Hematopoietic multipotent progenitor cell treated with erythropoietin and hydrocortisone succinate and interleukin-3 and kit ligand, for 8 days (in vitro differentiated cells): ENCODE measurements at places on chromosomes 4 and X.

GRCh38 chrX:12497832-12498591 lies 293.2 kb upstream of the PRPS2 start:
- DNase-seq, result no peak

- no peak for DNase-seq
Measured at GRCh38 chr4:53767482-53767881, 176.2 kb upstream of the LNX1 start.

DNA sequence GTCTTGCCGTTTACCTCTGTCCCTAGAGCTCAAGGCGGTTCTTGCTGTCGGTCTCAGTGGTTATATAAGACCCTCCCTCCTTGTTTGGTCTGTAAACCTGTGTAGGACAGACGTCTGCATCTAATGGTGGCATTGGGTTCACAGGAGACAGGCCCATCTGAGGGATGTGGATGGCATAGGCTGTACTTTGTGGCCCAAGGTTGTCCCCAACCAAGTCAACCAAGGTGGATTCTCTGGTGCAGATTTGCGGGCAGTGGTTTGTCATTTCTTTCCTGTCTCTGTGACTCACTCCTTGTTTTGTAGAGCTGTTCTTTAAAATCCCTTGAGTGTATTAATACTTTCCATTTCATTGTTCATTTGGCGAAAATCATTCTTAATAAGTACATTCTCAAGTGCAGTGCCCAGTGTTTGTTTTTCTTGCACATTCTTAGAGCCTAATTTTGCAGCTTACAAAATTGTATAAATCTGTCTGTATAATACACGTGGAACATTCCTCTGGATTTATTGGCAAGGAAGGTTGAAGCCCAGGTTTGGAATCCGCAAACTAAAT lies 68.0 kb upstream of the TLR2 start:
- DNase-seq, result no peak

DNA sequence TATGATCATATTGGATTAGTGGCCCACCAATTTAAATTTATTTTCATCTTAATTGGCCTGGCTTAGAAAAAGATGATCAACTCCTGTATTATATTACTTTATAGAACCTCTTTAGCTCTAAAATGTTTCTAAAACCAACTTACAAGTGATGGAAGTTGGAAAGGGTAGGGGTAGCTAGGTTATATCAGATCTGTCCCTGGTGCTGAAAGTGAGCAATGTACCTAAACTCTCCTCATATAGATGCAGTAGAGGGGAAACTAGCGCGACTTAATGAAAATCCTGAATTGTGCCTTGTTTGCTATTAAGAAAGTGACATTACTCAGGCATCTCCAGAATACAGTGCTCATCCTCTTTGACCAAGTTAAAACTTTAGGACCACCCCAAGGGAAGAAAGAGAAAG lies 7.5 kb upstream of the PTCHD1 start:
- no peak for DNase-seq

- DNase-seq, result no peak
Measured at GRCh38 chrX:77085372-77085771, 361.8 kb upstream of the FGF16 start.

DNA sequence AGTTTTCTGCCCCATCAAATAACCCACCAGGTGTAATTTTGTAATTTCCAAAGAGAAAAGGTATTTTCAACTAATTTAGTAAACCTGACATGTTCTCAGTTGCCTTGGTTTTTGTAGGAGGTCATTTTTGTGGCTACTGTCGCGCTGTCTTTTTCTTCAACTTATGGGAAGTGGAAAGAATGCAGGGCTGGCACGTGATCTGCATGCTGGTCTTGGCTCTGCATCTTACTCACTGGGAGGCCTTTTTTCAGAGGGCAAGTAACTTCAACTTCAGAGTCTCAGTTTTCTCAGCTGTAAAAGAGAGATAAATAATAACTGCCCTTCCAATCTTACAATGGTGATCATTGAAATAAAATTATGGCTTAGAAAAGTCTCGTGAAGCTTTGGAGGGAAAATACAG lies 109.9 kb upstream of the SMIM10 start:
- DNase-seq, result no peak

DNA sequence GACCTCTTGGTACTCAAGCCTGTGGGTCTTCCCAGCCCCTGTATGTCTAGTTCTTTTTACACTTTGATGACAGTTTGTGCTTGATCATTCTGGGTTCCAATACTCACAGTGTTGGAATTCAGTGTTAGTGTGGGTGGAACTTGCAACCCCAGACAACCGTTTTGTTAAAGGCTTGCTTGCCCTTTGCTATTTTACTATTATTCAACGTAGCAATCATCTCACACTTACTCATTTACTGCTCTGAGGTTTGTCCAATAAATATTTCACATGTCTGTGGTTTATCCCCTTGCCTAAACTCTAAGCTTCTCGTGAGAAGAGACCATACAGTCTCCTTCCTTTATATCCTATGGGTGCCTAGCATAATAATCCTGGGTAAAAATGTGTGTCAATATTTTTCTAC lies 15.3 kb downstream of the CCNG2 start:
- DNase-seq, result no peak

GRCh38 chr4:160299608-160300007 lies 1196.7 kb downstream of the RAPGEF2 start:
- no peak for DNase-seq

GRCh38 chrX:20743046-20743445 lies 476.3 kb upstream of the RPS6KA3 start:
- no peak for DNase-seq
